Sigmoid colon (tissue), 7 donors: ENCODE measurements at places on chromosomes 5 and 9. TPM values are rescaled to one million over a fixed set of nuclear protein-coding genes. Genes with fewer than 3 reads are reported as not detected.
A peak's percentile ranks its signal among the peaks of the same experiment; 100 is the strongest.

The RAD17 gene
- total RNA-seq: 25.3 TPM

The ZNF366 gene
- 3.9 TPM for total RNA-seq

The PDLIM7 gene
- total RNA-seq: 474 TPM

The LPAR1 gene
- 30.7 TPM for total RNA-seq

The CHD1 gene
- total RNA-seq: 45.3 TPM

The BAG1 gene
- 111 TPM for total RNA-seq

The MTAP gene
- total RNA-seq: 28.5 TPM

- no peak for DNase-seq
Observed at GRCh38 chr5:77394064-77394715, 97.9 kb downstream of the WDR41 start.

DNA sequence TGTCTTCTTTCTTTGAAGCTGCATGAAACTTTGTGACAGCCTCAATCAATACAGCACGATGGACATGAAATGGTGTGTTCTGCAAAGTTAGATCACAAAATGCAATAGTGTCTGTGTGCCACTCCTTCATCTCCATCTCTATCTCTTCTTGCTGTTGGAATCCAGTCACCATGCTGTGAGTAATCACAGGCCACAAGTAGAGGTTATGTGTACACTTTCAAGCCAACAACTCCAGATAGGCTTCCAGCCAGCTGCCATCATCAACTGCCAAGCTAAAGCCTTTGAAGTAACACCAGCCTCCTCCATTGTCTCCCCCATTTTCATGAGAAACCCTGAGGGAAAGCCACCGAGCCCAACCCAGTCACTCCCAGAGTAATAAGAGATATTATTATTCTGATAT lies 360.6 kb downstream of the PTPRD start:
- no peak for DNase-seq

DNA sequence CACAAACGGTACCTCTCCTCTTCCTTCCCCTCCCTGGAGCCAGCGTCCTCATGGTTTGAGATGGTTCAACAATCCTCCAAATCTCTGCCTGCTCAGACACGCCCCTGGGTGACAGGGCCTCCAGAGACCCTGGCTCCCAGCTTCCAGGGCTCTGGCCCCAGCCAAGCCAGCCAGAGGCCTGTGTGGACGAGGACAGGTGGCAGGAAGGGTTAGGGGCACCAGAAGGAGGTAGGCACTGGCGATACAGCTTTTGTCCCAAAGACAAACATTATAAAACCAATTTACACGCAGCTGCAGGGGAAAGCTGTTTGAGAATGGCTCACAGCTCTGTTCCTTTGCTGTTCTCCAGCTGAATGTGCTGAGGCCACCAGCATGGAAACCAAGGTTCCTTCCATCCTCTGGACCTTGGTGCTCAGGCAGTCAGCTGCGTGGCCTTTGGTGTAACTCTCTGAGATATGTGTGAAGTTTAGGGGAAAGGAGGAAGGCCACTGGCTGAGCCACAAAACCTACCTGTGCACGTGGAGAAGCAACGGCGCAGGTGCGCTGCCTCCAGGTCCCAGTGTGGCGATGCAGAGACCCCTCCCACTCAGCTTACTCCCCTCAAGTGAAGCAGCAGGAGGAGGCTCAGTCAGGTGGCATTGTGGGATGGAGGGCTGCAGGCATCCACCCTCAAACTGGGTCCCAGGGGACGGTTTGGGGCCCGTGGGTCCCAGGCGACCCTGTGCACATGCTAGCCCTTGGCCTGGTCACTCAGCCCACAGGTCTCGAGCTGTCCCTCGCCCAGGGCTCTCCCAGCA lies 4.3 kb upstream of the QRFP start:
- DNase-seq: no peak

- DNase-seq: no peak
Observed at GRCh38 chr9:129181246-129181645, 3.2 kb upstream of the IER5L start.

GRCh38 chr5:1111727-1112289 lies at the start of gene SLC12A7:
TSS of gene SLC12A7 (minus strand) at chr5:1112063. CDS start at chr5:1111991, 72 bp downstream.
- no peak for DNase-seq

DNA sequence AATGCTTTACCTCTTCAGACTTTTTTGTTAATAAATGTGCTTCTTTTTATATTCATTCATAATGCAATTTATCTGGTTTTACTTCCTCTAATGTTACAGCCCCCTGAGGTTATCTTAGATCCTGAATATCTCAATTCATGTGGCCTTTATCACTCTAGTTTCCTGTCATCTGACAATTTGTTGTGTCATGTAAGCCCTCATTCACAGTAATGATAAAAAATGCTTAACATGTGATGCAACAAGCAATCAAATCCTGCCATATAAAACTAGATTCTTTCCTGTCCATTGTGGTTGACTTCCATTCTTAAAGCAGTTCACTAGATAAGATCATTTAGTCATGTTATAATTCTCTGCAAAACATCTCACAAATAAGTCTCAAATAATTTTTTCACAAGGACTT lies 991.2 kb upstream of the ACO1 start:
- no peak for DNase-seq

- no peak for DNase-seq
Observed at GRCh38 chr9:130630071-130630450, 34.3 kb upstream of the PRDM12 start.

- peak; percentile 38 for DNase-seq
Observed at GRCh38 chr9:16320338-16320902, 550.0 kb downstream of the BNC2 start.

- DNase-seq: no peak
Observed at GRCh38 chr5:170563824-170564567, 60.2 kb downstream of the KCNIP1 start.
